ENCODE measurements at places on chromosomes 11 and 22. TPM values are rescaled to one million over a fixed set of nuclear protein-coding genes. Genes with fewer than 3 reads are reported as not detected.
A peak's percentile ranks its signal among the peaks of the same experiment; 100 is the strongest.

DNA sequence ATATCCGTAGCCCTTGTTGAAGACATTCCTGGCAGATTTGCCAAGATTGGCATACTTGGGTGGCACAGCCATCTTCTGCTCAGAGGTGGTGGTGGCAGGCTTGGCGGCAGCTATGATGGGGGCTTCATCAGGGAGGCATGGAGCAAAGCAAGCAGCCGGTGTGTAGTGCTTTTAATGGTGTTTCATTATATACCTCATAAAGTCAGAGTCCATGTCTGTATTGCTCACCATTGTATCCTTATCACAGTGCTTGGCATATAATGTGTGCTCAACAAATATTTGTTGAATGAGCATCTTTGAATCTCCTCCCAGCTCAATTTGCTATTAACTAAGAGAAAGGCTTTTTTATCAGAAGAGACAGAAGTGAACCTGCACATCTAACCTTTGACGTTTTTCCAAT is 7.8 kb upstream of the DNHD1 start:
- DNase-seq: no peak

CCDC87 gene
- total RNA-seq: 0.31 TPM

GRCh38 chr22:44583061-44583760 is 85.2 kb upstream of the RTL6 start:
- DNase-seq: no peak

DNA sequence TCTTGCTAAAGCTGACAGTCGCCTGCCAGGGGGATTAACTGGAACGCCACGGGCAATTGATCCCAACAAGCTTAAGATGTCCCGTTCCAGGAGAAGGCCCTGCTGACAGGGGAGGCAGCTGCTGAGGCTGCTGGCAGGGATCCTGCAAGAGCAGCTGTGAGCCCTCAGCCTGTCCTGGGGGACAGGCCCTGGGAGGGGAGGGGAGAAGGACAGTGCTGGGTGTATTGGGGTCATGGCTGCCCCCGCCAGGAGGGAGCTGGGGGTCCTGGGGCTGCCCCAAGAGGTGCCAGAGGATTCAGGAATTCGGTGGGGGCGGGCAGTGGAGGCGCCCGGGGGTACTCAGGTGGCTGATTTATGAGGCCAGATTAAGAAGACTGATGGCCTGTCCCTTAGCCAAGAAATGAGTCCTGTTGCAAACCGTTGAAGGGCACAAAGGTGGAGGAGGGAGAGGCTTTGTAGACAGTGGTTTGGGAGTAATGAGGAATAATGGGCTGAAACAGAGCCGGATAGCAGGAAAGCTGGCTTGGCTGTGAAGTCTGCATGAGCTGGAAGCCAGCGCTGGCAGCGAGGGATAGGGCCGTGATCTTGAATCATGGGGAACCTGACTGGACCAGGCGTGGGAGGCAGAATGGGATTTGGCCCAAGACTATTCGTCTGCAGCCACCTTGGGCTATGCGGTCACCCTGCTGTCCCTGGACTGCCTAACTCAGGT is 133.5 kb downstream of the CACNA1I start:
- DNase-seq: no peak

DNA sequence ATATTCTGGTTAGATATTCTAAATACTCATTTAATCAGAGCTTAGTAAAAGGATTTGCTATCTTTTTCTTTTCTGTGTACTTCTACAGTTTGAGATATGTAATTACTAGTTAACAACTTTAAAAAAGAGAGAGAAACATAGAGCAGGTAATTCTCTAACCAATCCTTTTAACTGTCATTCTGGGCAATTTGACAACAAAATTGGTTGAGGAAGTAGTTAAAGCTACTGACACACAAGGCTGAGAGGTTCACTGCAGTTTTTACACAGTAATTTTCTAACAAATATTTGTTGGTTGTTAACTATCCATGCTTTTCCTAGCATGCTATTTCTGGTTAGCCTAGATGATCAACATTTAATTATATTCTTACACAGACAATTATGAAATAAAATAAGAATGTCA is 3.6 kb downstream of the SOX6 start:
- DNase-seq: no peak

CASTOR1 gene
- total RNA-seq: 20.8 TPM

RASSF10 gene
- not detected for total RNA-seq

OR5A1 gene
- total RNA-seq: not detected

ISX gene
- total RNA-seq: not detected

- DNase-seq: no peak
These were observed 1.5 kb downstream of the CRKL start for GRCh38 chr22:20918663-20919218.

DNA sequence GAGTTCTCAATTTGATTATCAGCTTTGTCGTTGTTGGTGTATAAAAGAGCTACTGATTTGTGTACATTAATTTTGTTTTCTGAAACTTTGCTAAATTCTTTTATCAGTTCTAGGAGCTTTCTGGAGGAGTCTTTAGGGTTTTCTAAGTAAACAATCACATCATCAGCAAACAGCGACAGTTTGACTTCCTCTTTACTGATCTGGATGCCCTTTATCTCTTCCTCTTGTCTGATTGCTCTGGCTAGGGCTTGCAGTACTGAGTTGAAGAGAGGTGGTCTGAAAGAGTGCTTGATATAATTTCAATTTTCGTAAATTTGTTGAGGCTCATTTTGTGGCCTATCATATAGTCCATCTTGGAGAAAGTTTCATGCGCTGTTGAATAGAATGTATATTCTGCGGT is 213.0 kb downstream of the DLG2 start:
- DNase-seq: no peak

- DNase-seq: no peak
These were observed 34.9 kb downstream of the CD44 start for GRCh38 chr11:35173616-35174566.

DNA sequence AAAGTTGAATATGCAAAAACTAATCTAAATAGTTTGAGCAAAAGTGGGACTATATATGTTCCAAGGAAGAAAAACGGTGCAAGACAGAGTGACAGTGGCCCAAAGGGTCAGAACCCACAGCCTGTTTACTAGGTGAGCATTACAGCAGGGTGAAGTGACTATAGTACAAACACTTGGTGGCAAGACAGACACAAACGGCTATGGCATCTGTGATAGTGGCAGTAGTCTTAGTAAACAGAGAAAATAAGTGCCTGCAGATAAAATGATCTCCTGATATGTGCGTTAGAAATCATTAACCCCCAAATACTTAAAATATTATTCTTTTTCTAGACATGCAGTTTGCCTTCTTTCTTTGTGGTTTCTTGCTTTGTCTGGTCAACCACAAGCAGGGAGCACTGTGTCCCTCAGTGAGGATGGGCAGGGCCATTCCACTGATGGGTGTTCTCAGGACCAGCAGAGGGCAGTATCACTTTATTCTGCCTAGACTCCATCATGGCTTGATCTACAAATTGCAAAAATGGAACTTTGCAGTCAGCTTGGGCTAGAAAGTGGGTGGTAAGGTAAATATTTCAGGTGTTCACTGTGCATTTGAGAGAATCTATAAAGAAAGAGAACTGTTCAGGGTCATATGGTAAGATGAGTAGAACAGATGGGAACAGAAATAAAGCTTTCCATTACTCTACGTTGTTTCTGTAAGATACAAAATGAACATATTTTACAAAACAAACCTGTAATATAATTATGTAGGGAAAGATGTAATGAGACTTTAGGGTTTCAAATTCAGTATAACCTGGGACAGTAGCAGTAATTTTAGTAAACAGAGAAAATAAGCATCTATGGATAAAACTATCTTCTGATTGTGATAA is 198.2 kb downstream of the SWAP70 start:
- peak; percentile 83 for DNase-seq

OR4D11 gene
- not detected for total RNA-seq

DNA sequence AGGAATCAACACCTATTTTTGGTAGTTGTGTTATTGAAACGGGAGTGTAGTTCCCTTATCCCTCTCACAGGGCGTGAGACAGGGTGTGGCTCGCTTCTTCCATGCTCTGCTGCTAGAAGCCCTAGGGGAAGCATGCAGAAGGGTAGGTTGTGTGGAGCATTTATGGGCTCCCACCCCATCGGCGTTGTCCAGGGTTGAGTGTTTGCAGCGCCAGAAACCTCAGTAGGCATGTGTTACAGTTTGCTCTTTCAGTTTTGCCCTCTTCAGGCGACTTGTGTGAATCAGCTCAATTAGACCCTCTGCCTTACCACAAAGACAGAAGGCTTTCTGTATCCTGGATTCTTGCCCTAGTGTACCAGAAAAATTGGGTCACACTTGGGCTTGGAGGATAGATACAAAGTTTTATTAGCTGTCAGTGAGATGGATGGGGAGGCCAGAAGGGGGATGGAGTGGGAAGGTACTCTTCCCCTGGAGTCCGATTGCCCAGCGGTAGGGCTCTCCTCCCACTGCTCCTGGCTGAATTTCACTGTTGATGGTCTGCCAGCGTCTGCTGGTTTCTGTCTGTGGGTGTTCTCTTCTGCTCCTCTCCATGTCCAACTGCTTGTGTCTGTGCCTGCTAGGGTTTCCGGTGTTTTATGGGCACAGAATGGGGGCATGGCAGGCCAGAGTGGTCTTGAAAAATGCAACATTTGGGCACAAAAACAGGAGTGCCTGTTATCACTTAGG is 358.3 kb upstream of the CTSC start:
- no peak for DNase-seq

TMEM86A gene
- total RNA-seq: 1.7 TPM

OR52I2 gene
- not detected for total RNA-seq

- DNase-seq: no peak
These were observed 96.9 kb downstream of the PDE2A start for GRCh38 chr11:72577271-72577721.

DNA sequence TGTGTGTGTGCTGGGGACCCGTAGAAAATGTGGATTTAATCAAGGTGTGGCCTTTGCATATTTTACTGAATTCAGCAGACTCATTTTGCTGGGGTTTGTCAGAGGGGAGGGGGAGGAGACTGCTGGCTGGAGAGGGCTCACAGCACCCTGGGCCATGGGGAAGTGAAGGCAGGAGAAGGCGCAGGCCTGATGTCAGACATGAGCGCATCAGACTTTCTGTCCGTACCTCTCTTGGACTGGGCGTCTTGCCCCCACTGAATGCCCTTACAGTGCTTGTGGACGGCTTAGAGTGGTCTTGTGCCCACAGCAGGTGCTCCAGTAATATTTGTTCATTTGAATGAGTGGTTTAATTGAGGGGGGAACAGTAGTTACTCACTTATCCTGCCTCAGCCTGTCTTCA is 75.2 kb downstream of the TEAD1 start:
- DNase-seq: no peak

DNA sequence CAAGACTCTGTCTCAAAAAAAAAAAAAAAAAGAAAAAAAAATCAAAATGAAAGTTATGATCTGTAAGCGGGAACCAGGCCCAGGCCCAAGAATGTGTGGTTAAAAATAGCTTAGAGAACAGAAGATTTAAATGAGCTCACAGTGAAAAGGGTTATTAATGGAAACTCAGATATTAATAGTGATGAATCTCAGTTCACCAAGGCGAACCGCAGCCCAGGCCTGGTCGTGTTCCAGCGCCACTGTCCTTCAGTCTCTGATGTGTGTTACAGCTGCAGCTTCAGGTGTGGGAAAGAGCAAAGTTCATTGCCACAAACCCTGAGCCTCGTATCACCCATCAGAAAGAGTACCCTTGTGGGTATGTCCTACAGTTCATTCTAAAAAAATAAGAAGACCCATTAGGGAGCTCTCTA is 107.1 kb downstream of the GAB2 start:
- no peak for DNase-seq

SELENOH gene
- 274 TPM for total RNA-seq

CHKA gene
- 26.9 TPM for total RNA-seq

- no peak for DNase-seq
These were observed 563 bp upstream of the ENDOD1 start for GRCh38 chr11:95088946-95089619.

DNA sequence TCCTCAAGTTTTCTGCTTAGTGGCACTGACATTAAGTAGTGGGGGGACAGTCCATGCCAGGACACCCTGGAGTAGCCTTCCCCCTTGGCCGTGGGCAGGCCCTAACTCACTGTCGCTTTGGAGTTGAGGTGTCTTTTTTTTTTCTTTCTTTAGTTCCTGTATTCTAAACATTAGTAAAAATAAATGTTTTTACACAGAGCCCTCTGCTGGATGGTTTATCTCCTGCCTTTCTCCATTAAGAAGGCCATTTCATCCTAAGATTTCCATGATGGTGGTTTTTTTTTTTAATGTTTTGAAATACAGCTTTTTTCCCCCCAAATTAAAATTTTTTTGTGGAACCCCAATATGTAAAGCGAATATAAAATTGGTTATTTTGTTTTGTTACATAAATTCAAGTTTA is 1.8 kb upstream of the TIGD3 start:
- no peak for DNase-seq

- peak; percentile 69 for DNase-seq
These were observed 687.8 kb downstream of the KCNA4 start for GRCh38 chr11:29328961-29329441.

OR5P2 gene
- not detected for total RNA-seq

DNA sequence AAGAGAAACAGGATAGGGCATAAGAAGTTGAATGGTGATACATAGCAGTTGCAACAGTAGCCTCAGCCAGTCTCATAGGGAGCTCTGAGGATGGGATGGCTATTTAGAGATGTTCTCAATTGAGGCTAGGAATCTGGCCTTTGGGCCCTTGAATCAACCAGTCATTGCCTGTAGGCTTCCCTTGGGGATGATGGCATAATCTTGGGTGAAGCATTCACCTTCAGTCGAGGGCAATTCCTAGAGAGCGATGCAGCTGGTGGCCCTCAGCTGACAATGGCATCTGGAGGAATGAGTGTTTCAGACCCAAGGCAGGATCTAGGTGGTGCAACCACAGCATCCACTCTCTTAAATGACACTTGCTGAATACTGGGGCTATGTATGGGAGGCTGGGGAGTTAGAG is 61.0 kb downstream of the CCDC81 start:
- no peak for DNase-seq

KDM4E gene
- not detected for total RNA-seq

- DNase-seq: no peak
These were observed 5.0 kb upstream of the MYOD1 start for GRCh38 chr11:17714356-17714854.

All from A172 (cell line).